ENCODE measurements at places on chromosomes 5 and 9.
A peak's percentile ranks its signal among the peaks of the same experiment; 100 is the strongest.

DNA sequence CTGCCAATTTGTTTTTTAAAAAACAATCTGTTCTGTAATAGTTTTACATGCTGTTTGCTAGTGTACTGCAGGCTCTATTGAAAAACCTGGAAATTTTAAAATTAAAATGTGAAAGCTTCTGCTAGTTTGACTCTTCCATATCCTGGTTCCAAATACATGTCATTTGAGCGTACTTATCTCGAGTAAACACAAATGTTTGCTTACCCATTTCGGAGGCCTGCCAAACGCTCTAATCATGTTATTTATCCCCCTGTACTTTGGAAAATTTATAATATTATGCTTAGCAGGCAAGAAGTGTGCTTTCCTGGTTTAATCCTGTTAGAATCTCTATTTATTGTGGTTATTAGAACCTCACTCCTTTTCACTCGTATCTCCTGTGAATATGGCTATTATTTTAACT is 476.8 kb upstream of the CYLC2 start:
- no peak for ATAC-seq

DNA sequence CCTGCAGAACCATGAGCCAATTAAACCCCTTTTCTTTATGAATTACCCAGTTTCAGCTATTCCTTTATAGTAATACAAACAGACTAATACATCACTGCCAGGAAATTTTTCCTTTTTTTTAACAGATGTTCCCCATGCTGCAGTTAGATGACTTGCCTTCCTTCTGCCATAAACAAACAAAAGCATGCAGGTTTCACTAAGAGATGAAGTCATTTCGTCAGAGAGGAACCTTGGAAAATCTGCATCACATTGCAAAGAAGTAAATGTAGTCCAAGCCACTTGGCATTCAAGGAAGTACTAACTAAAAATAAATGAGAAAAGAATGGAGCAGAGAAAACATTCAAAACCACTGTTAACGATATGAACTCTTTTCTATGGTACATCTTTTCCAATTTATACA is 194.1 kb upstream of the EFNA5 start:
- no peak for ATAC-seq

GRCh38 chr9:27549196-27549755 is 19.7 kb upstream of the MOB3B start:
- ATAC-seq, result peak; percentile 82

DNA sequence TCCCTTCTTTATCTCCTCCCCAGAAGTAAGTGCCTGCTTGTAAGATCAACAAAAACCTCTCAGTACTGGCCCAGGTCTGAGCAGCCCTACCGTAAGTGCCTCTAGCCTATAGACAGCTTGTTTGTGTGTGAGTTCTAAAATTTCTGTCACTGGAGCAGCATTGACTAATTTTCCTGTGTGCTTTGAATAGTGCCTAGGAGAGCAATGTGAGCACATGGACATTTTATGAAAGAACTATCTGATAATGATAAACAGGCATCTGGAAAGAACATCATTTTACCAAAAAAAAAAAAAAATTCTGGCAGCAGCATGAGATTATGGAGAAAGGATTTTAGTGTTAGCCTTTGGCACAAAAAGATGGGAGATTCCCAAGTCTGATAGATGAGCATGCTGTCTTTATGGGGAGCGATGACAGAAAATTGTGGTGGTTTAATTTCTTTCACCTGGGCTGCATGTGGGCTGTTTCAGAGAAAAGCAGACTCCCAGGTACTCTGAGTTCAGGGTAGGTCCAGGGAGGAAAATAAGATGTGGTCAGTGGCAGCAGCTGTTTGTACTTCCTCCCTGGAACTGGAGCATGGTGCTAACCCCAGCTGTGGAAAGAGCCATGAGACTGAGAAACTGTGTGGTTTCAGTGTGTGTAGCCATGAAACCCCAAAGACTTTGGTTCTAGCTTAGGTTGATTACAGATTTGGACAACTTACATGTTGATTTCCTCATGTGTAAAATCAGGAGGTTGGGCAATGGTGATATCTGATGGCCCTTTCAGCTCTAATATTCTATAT is 419.9 kb downstream of the NTRK2 start:
- ATAC-seq, result no peak

GRCh38 chr9:114026335-114026734 is 51.8 kb downstream of the AMBP start:
- no peak for ATAC-seq

DNA sequence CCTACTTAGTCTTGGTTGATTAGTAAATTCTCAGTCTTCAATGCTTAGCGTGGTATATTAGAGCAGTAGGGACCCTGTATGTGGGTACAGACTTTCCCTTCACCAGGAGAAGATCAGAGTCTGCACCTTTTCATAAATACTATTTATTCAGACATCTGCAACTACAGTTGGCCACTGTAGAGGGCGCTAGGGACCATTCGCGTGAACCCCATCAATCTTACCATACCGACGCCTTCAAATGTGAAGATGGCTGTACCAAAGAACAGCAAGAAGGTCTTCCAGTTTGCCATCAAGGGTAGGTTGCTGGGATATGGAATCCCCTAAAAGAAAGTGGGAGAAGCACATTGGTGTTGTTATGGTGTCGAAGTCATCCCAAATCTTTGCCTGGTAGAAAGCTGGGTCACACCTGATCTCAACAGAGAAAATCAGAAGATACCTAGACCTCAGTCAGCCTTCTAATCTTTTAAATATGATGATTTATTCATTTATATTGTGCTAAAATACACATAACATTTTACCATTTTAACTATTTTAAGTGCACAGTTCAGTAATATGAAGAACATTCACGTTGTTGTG is 19.1 kb downstream of the SLC36A3 start:
- no peak for ATAC-seq

DNA sequence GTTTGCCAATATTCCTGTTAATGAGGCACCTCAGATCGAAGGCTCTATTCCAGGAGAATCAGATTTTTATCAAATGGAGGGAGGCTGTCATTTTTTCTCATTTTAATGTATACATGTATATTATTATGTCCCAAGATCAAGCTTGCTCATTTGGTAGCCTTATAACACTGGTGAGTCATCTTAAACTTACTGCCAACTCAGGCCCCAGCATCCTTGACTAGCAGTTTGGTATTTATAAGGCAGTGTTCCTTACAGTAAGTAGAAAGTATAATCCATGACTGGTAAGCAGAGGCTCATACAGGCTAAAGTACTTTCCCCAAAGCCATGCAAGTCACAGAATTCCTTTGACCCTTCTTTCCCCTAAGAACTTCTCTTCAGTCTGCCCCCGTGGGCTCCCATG is 90.7 kb upstream of the NR3C1 start:
- ATAC-seq, result peak; percentile 95

DNA sequence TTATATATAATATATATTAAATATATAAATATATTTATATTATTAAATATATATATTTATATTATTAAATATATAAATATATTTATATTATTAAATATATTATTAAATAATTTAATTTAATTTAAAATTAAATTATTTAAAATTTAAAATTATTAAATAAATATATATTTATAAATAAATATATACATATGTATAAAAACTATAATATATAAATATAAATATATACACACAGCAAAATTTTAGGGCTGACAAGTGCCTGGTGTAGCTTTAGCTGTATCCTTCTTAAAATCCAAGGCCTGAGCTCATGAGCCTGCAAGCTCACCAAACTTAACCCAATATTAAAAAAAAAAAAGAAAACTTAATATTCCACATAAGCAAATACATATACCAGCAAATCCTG is 53.2 kb downstream of the UBAP2 start:
- ATAC-seq, result no peak

All from SK-N-SH treated with all-trans-retinoic acid at 6 μM for 48 hours (cell line).